ENCODE measurements at places on chromosomes 16 and 17.

- no peak for DNase-seq
These were observed 295.4 kb upstream of the KCNJ16 start for GRCh38 chr17:69779378-69780214.

- DNase-seq: peak; percentile 43
These were observed 13.5 kb upstream of the DYNLRB2 start for GRCh38 chr16:80527297-80527696.

GRCh38 chr16:3759736-3760135 lies 42.4 kb upstream of the TRAP1 start:
- no peak for DNase-seq

GRCh38 chr16:68629351-68629910 lies 15.7 kb upstream of the CDH3 start:
- no peak for DNase-seq

- DNase-seq: no peak
These were observed 115.0 kb upstream of the CIBAR2 start for GRCh38 chr16:85227084-85227945.

- DNase-seq: no peak
These were observed 43.4 kb downstream of the BAHCC1 start for GRCh38 chr17:81438688-81439087.

- DNase-seq: no peak
These were observed 5.6 kb downstream of the CASKIN2 start for GRCh38 chr17:75509528-75510258.

DNA sequence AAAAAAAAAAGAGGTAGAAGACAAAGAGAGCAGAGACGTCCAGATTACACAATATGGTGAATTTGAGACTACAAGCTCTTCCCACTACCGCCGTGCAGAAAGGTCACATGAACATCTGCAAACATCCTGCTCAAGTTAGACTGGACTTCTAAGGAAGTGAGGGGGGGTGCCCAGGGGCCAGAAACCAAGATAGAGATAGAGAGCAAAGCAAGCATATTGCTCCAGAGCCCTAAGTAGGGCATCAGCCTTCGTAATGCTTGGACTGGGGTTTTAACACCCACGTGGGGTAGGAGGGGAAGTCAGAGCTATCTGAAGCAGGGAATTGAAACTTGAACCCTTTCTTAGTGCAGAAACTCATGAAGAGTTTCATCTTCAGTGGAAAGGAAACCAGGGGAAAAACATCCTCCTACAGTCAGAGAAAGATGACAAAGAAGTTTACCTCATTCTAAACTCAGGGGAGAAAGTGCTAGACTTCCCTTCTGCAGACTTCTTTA lies 8.7 kb downstream of the CLEC19A start:
- DNase-seq: peak; percentile 28

DNA sequence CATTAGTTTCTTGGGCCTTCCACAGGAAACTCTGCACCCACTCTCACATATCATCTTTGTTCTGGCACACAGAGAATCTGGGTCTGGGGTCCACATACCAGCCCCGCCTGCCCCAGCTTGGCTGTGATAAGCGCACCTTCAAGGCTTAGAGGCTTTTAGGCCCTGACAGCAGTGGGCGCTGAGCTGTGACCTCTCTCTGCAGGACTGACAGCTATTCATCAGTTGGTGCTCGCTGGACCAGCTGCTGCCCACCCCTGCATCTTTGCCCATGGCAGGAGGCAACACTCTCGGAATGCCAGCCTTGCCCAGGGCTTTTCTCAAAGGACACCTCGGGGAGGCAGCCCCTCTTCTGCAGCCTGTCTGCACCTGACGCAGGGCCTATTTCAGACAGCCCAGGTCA lies 62.9 kb downstream of the SDK2 start:
- DNase-seq: no peak

DNA sequence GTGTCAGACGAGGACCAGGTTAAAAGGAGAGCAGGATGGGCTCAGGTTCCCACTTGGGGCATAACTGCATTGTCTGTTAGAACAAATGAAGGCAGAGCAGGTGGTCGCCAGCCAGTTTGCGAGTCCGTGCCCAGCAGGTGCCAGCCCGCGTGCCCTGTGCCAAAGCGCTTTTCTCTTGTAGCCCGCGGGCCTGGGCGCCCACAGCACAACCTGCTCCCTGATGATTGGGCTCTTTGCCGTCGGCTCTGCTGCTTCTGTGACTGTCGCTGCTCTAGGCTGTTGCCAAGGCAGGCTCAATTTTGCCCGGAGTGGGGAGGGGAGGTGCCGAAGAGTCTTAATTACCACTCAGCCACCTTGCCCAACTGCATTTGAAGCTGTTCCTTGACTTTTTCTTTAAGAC lies 21.1 kb downstream of the KNOP1 start:
- DNase-seq: no peak

GRCh38 chr17:45438931-45439610 lies 6.4 kb upstream of the ARHGAP27 start:
- DNase-seq: no peak

- no peak for DNase-seq
These were observed 54.6 kb downstream of the GPRC5B start for GRCh38 chr16:19829844-19830692.

DNA sequence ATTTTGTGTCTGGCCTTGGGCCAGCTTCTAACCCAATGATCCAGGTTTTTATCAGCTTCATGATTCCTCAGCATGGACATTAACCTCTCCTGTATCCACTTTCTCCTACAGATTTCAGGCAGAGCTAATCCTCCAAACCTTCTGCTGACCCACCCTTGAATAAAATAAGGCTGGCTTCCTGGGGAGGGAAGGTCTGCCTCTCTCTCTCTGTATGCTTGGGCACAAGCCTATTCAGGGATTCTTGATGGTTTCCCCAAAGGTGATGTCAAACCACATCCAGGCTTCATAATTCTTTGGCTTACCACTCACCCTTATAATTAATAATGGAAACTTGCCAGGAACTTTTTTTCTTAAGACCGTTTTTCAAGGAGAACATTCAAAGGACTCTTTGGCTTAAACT lies 240.1 kb downstream of the UTP18 start:
- no peak for DNase-seq

- DNase-seq: no peak
These were observed 5.4 kb downstream of the ABCC1 start for GRCh38 chr16:15954814-15955151.

DNA sequence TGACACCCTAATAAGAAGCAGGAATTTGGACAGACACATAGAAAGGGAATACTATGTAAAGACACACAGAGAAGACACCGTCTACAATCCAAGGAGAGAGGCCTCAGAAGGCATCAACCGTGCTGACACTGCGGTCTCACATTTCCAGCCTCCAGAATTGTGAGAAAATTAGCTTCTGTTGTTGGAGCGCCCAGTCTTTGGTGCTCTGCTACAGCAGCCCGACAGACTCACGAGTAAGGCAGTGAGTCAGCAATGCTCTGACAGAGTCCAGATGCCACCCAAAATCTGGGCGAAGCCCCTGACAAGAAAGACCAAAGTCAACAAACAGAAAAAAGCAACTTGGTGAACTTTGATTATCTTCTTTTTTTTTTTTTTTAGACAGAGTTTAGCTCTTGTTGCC lies 32.5 kb upstream of the RAI1 start:
- DNase-seq: no peak

DNA sequence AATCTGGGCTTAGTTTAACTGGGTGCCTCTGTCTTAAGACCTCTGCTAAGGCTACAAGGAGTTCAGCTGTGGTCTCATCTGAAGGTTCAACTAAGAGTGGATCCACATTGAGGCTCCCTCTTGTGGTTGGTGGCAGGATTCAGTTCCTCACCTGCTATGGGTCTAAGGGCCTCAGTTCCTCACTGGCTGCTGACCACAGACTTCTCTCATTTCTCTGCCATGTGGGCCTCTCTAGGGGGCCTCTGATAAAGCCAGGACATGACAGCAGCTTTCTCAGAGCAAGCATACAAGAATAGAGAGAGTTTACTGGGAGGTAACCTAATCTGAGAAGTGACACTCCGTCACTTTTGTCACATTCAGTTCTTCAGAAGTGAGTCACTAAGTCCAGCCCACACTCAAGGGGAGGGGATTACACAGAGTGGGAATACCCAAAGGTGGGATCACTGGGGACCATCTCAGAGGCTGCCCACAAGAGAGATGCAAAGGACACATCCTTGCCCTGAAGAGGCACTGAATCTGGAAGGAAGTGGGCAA lies 19.2 kb upstream of the ABAT start:
- DNase-seq: no peak

- peak; percentile 30 for DNase-seq
These were observed 113.2 kb downstream of the PHKB start for GRCh38 chr16:47574091-47575054.

GRCh38 chr17:51365090-51365489 lies 104.7 kb downstream of the UTP18 start:
- no peak for DNase-seq

- no peak for DNase-seq
These were observed 1545.0 kb downstream of the CDH8 start for GRCh38 chr16:60491273-60491672.

DNA sequence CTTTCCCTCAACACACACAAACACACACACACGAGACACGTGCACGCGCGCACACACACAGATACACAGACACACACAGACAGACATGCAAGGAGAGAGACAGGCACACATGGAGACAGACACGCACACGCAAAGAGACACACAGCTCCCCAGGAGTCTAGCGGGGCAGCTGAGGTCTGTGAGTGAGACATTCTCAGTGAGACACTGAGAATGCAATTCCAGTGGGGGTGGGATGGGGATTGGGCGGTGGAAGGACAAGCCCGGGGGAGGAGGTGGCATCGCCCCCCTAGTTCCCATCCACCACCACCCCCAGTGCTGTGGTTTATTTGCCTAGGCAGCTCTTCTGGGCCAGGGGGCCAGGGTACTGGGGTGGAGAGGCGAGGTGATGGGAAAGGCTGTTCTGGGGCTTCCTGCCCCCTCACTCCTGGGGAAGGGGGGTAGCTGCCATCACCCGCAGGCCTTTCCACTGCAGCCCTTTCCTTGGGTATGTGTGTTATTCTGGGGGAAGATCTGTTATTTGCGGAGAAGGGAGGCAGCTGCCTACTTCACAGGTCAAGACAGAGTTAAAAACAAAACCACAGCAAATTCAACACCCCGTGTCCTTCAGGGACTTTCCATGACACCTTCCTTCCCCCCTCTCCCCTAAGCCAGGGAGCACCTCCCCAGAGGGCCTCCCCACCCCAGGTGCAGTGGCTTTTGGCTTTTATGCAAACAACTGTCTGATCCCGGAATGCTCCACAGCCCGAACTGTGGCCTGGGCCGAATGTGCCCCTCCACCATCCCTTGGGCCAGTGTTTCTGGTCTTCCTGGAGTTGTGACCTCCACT lies 18.0 kb downstream of the GRB7 start:
- DNase-seq: no peak

DNA sequence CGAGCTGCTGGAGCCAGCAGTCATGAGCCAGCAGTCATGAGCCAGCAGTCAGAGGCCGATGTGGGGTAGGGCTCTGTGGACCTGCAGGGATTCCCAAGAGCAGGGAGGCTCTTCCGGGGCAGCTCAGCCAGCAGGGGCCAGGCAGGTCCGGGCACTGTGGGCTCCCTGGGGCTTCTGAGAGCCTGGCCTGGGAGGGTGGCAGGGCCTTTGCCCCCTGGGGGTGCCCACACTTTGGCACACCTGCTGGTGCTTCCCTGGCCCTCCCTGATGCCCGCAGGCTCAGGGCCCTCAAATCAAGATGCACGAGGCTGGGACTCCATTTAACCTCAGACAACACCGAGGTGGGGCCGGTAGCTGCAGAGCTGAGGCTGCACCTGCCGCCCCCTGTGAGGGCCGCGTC lies 18.1 kb downstream of the SOX8 start:
- DNase-seq: no peak

- no peak for DNase-seq
These were observed 2.8 kb upstream of the IRX3 start for GRCh38 chr16:54289242-54289944.

GRCh38 chr17:61155590-61156237 lies 243.9 kb upstream of the TBX2 start:
- no peak for DNase-seq

- DNase-seq: no peak
These were observed 7.3 kb downstream of the TEX2 start for GRCh38 chr17:64255764-64256163.

GRCh38 chr16:57941016-57941664 lies 29.8 kb downstream of the CNGB1 start:
- DNase-seq: no peak

DNA sequence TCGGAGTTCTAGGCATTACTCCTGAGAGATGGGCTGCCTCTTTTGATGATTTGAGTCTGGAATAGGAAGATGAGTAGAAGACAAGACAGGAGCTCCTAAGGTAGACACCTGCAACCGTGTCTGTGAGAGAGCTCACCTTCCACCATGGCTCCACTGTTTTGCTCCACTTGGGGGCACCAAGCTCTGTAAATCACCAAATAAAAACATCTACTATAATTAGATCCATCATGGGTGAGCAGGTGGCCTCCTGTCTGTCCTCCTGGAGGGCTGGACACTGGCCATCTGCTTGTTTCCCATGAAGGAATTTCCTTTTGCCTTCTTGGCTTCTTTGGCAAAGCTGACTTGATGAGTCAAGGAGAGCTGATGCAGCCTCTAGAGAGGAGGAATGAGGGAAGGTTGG lies 179.0 kb downstream of the HAPSTR1 start:
- no peak for DNase-seq

DNA sequence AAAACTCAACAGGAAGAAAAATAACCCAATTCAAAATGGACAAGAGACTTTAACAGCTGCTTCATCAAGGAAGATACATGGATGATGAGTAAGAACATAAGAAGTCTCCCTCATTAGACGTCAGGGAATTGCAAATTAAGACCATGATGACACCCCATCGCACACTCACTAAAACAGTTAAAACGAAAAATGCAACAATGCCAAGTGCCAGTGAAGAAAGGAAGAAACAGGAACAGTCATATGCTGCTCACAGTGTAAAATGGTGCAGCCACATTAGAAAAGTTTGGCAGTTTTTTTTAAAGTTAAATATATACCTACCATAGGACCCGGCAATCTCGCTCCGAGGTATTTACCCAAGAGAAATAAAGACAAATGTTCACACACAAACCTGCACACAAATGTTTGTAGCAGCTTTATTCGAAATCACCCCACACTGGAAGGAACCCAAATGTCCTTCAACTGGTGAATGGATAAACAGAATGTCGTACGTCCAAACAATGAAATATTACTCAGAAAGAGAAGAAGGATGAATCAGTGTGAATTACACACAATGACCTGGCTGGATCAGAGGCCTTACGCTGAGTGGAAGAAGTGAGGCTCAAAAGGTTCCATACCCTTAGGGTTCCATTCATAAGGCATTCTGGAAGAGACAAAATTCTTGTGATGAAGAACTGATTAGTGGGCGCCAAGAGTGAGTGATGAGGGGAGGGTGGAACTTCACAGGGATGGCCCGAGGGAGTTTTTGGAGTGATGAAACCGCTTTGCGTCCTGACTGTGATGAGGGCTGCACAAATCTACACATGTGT lies 110.3 kb downstream of the C16orf95 start:
- no peak for DNase-seq

GRCh38 chr17:43873091-43873490 lies 26.1 kb downstream of the CD300LG start:
- no peak for DNase-seq

DNA sequence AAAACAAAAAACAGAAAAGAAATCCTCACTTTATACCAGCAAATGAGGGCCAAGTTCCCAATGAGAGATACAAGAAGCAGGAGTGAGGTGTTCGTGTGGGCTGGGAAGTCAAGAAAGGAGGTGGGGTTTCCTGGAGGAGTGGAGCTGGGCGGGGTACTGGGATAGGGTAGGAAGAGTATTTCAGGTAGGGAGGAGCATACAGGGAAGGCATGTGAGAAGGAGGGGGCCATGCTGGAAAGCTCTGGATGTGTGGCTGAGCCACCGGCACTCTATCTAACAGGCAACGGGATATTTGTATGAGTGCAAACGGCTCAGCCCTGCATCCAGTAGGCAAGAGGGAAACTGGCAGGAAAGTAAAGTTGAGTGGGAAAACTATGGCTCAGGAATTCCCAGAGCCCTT lies 4.2 kb downstream of the OR3A2 start:
- DNase-seq: no peak

All from activated T-cell treated with anti-CD3 and anti-CD28 coated beads for 24 hours (primary cell).